ENCODE measurements at places on chromosomes 7 and 10.

- no peak for DNase-seq
Observed at GRCh38 chr7:98329791-98330373, 48.4 kb downstream of the BRI3 start.

- DNase-seq = no peak
Observed at GRCh38 chr10:76939933-76940468, 697.6 kb downstream of the KCNMA1 start.

- no peak for DNase-seq
Observed at GRCh38 chr7:50481867-50482266, 31.7 kb upstream of the FIGNL1 start.

GRCh38 chr7:37833107-37833817 is 15.1 kb upstream of the NME8 start:
- DNase-seq = peak; percentile 7

- peak; percentile 38 for DNase-seq
Observed at GRCh38 chr10:79069325-79070080, 737 bp downstream of the ZMIZ1 start.

GRCh38 chr7:108623220-108623619 is 53.5 kb downstream of the DNAJB9 start:
- DNase-seq = no peak

All from stimulated activated naive CD4-positive, alpha-beta T cell treated with Interleukin-2 at 50 U/mL for 16 hours (primary cell).